SW 1271 (cell line): ENCODE measurements at places on chromosomes 11 and 22.

GRCh38 chr22:31343235-31344191, 2.6 kb downstream of the PATZ1 start:
- no peak for DNase-seq

DNA sequence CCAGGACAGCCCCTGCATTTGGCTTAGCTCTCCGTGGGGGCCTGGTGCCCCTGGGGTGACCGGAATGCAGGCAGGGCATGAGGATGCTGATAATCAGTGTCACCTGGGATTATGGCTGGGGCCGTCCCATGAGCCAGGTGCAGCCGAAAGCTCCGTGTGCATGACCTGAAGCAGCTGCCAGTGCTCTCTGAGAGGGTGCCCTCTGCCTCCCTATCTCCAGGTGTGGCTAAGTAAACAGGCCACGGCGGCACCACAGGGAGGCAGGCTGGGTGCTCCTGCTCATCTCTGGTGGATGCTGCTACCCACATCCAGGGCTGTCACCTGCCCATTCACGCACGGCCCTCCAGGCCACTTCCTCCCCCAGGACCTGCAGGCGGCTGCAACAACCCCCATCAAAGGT, 29.8 kb downstream of the DUSP8 start:
- DNase-seq = no peak

DNA sequence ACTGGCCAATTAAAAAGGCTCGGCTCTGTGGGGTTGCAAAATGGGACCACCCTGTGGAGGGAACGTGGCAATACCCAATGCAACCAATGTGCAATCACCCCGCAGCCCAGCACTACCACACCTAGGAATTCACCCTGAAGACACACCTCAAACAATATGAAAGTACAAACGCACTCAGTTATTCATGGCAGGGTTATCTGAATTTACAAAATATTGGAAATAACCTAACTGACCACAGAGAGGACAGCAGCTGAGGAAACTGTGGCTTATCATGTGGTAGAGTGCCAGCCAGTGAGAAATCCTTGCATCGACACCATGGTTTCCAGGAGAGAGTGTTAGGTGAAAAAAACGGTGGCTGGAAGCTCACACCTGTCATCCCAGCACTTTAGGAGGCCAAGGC, 18.7 kb downstream of the ALG12 start:
- no peak for DNase-seq

DNA sequence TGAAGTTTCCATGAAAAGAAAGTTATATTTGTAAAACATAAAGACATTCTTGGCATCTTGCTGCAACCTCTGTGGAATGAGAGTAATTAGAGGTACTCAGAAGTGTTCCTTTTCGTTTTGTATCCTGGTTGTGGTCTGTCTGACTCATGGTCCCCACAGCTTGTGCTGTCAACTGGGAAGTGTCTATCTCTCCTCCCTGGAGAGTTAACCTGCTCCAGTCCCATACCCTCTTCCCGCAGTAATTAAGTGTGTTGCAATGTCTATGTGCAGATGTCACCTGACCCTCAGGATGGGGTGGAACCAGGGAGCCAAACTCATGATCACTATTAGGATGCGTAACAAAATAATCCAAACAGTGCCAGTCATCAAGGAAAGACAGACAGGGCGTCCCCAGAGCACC, 23.0 kb upstream of the ZDHHC13 start:
- no peak for DNase-seq

- no peak for DNase-seq
These were observed 342 bp downstream of the EFCAB6 start for GRCh38 chr22:43811777-43812148.

GRCh38 chr11:78787696-78788095, 213.0 kb upstream of the NARS2 start:
- no peak for DNase-seq
